KG1 (cell line): ENCODE measurements at places on chromosomes 5 and 9.

GRCh38 chr9:133742251-133742650, 4.1 kb upstream of the SARDH start:
- DNase-seq, result no peak

GRCh38 chr5:102682101-102682647, 72.9 kb upstream of the PAM start:
- no peak for DNase-seq

DNA sequence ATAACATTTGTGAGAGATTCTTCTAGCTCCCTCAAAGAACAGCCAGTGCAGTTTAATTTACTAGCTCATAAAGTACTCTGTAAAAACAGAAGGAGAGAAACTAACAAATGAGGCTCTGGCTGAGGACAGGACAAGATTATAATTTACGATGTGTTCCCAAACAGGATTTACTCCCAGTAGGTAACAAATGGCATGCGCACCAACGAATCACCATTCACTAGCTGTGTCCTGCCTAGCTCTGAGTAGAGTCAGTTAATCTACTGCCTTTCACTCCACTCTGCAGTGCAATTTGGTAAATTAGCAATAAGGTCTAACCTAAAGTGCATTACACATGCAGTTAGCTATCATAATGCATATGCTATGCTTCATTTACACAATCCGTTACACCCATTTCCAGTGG, 497.4 kb upstream of the CCNG1 start:
- DNase-seq, result no peak

DNA sequence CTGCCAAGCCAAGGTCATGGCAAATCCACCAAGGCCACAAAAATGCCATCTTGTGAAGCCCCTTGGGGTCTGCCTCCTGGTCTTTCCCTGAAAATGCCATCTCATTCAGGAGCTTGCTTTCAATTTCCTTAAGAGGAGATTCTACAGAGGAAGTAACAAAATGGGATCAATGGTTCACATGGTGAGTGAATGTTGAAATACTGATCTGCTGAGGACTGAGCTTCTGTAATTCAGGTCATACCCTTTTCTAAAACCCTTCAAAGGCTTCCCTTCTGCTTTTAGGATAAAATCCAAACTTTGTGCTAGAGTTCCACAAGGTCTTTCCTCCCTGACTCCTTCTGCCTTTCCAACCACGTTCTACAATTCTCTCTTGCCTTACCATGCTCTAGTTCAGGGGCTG, 24.7 kb upstream of the NR3C1 start:
- no peak for DNase-seq

GRCh38 chr5:106690585-106690984, 980.2 kb downstream of the EFNA5 start:
- DNase-seq, result no peak

- DNase-seq, result no peak
These were observed 296.8 kb downstream of the EBF1 start for GRCh38 chr5:158802941-158803341.

- DNase-seq, result no peak
These were observed 22.0 kb downstream of the RXFP3 start for GRCh38 chr5:33958176-33958575.

DNA sequence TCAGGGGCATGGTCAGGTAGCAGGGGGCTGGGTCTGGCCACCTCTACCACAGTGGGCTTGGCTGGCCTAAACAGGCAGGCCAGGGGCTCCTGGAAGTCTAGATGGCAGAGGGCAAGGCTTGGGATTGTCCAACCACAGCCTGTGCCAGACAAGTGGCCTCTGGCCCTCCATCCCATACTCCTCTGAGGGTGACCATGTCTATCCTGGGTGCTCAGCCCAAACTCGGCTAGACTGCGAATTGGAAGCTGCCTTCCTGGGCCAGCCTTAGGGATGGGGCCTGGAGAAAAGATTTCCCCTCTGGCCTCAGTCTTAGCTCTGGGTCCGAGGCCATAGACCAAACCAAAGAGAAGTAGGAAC, 110.5 kb downstream of the PHF2 start:
- no peak for DNase-seq

GRCh38 chr9:33458444-33458843, 11.1 kb upstream of the AQP3 start:
- no peak for DNase-seq

DNA sequence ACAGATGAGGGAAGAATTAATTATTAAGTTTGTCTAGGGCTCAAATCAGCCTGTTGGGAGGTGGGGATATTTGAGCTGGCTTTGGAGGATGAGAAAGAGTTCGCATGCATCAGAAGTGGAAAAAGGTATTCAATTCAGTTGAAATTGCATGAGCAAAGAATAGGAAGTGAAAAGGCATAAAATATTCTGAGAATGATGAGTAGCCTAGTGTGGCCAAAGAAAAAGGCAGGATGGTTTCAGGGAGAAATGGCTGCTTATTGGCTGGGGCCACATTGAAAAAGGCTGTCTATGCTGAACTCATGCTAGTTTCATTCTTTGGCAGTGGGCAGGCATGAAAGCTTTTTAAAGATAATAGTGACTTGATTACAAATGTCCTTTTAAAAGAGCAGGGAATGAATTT, 235.4 kb upstream of the RIOK2 start:
- no peak for DNase-seq

DNA sequence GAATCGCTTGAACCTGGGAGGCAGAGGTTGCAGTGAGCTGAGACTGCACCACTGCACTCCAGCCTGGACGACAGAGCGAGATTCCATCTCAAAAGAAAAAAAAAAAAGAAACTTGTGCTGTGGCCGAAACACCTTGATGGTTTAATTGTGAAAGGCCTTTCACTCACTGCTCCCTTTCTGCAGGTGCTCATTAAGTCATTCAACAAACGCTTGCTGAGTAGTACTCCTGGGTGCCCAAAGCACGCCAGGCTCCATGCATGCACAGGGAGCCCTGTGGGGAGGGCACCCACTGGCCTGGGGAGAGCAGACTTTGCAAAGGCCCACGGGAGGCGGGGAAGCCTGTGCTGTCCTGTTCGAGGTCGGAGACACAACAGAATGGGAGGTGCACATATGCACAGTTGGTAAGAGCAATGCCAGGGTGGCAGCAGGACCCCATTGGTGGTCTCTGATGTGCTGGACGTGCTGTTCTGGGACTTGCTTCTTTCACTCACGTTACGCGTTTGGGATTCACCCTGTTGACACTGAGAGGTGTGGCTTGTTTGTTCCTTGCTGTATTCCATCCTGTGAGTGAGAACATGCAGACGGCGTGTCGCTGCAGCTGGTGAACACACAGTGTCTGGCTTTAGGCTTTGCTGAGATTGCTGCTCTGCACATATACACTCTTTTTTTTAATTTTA, 3.0 kb upstream of the ENTPD2 start:
- no peak for DNase-seq

DNA sequence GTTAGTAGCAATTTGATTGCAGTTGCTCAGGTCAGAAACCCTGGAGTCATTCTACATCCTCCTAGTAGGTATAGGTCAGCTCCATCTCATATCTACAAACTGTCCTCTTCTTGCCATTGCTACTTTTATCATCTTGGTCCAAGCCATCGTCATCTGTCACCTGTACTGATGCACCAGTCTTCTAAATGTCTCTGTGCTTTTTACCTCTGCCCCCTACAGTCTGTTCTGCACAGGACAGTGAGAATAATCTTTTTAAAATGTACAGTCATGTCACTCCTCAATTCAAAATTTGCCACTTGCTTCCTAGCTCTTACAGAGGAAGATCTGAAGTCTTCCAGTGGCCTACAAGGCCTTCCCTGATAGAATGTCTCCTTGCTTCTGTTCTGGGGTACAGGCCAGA, 6.8 kb downstream of the NNT start:
- DNase-seq, result no peak

- no peak for DNase-seq
These were observed 234.5 kb downstream of the PAPPA start for GRCh38 chr9:116387934-116388698.

DNA sequence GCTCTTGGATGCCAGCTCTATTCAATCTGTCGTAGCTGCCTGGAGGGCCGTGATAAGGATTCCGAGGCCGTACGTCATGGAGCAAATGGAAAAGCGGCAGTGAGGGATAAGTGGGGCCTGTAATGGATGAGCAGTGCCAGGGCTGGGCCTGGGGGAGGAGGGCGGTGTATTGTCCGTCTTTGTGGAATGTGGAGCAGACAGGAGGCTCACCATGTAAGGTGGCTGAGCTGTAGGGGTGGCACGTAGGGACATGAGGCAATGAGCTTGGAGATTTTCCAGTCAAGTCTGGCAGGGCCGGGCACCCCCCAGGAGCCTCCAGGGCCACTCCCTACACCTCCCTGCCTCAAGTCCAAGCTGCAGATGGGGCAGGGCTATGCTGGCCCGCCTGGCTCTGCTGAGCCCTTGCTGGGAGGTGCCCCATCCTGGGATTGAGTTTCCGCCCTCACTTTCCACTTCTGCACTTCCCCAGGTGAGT, 29.2 kb downstream of the NCS1 start:
- no peak for DNase-seq

DNA sequence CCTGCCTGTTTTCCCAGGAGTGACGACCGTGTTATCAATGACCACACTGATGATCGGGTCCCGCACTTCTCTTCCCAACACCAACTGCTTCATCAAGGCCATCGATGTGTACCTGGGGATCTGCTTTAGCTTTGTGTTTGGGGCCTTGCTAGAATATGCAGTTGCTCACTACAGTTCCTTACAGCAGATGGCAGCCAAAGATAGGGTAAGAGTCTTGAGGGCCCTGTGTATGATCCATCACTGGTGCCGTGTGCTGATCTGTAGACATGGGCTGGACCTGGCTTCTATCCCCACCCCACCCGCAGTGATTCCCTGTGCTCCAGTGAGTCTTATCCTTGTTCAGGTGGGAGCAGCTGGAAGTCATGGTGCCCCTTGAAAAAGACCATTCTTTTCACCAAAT, 26.0 kb downstream of the GABRP start:
- no peak for DNase-seq

DNA sequence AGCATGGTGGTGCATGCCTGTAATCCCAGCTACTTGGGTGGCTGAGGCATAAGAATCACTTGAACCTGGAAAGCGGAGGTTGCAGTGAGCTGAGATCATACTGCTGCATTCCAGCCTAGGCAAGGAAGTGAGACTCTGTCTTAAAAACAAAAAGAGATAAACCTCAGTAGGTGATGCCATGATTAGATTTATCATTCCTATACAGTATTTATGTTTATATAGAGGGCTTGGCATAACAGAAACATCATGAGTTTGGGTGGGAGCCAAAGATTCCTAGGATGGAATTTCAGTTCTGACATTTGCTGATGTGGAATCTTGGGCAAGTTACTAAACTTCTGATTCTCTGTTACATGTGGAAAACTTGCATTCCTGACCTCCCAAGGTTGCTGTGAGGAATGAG, 22.3 kb downstream of the RFK start:
- DNase-seq, result no peak

- DNase-seq, result no peak
These were observed 455.1 kb downstream of the EFNA5 start for GRCh38 chr5:107215611-107216010.

DNA sequence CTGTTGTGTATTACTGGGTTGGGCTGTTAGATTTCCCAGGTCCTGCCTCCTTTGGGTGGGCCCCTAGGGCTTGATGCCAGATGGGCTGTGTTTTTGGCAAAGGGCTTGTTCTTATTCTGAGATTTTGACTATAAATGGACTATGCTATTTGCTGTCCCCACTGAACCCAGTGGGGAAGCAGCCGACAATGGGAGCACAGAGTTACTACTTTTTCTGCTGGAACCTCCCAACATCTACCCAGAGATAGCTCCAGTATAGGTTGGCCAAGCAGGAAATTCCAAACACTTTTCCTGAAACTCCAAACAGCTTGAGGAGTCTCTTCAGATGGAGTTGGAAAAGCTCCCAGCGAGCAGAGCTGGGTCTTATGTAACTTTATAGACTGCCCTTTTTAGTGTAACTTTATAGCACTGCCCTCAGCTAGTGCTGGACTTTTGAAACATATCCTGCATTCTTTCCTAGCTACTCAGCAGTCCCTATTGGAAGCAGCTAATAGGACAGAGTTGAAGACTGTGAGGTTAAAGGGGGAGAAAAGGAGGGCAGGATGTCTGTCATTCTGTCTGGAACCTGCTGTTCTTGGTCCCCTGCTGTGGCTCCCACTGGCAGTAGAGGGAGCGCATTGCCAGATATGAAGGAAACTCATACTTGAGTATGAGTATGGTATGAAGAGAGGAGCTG, 21.0 kb downstream of the RUSC2 start:
- DNase-seq, result no peak

- no peak for DNase-seq
These were observed 469.5 kb downstream of the MAN2A1 start for GRCh38 chr5:110159202-110159601.

DNA sequence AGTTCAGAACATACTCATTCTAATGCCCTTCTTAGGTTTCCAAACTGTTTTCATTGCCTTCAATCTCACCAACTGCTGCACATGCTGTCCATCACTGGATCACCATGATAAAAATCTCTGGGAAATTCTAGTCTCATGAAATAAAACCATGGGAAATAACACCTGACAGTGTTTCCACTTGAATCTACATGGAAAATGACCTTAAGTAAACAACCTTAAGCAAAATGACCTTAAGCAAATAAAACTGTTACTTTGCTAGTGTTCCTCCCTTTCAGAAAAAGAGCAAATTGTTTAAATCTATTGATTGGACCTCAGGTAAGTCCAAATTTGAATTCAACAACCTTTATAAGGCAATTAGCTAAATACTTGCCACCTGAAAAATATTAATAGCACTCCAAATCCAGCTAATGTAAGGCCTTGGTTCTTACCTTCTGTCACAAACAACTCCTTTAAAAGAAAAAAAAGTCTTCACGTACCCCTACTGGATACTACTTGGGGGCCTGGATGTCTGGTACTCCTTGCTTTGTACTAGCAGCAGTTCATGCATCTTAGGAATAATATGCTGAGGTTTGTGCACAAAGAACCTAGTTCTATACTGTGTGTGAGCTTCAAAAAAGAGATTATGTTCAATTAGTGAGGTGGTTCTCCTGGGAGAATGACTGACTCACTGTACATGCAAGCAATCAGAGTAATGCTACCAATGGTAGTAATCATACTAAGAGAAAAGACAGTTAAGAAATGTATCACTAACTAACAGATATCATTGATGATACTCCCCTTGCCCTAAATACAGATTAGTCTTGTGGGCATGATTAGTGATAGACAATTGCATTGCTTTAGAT, 630.4 kb downstream of the PSAT1 start:
- no peak for DNase-seq

- no peak for DNase-seq
These were observed 379.2 kb downstream of the ACTL7B start for GRCh38 chr9:108476574-108476973.

DNA sequence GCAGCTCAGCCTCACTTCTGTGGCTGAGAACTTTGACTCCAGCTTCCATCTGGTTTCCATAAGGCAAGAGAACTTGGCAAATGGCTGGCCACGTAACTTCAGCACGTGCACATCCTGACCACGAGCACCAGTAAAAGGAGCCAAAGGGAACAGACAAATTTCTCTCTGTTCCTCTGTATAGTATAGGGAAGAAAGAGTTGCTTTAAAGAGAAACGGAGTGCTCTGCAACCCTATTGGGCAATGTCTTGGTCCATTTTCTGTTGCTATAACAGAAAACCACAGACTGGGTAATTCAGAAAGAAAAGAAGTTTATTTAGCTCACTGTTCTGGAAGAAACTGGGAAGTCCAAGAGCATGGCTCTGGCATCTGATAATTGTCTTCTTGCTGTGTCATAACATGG, 558.7 kb downstream of the ACTL7B start:
- no peak for DNase-seq
